ENCODE measurements at places on chromosomes 3 and 15.

DNA sequence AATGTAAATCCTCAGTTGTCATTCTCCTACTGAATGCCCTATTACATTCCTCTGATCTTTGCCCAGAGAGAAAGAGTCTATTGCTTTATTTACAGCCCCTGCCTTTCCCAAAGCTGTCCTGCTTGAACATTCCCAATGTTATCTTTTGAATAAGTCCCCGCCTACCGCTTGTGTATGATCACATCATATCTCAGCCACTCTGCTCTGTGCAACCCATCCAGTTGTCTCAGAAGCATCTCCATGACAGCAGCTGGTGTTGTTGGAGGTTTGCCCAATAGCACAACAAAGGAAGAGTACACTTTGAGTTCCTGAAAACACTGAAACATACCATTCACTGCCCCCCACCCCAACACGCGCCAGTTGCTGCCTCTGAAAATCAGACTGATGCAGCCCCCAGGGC is 22.0 kb upstream of the FAM3D start:
- no peak for DNase-seq

- peak; percentile 23 for DNase-seq
Observed at GRCh38 chr15:42919799-42920518, 619 bp downstream of the TTBK2 start.

DNA sequence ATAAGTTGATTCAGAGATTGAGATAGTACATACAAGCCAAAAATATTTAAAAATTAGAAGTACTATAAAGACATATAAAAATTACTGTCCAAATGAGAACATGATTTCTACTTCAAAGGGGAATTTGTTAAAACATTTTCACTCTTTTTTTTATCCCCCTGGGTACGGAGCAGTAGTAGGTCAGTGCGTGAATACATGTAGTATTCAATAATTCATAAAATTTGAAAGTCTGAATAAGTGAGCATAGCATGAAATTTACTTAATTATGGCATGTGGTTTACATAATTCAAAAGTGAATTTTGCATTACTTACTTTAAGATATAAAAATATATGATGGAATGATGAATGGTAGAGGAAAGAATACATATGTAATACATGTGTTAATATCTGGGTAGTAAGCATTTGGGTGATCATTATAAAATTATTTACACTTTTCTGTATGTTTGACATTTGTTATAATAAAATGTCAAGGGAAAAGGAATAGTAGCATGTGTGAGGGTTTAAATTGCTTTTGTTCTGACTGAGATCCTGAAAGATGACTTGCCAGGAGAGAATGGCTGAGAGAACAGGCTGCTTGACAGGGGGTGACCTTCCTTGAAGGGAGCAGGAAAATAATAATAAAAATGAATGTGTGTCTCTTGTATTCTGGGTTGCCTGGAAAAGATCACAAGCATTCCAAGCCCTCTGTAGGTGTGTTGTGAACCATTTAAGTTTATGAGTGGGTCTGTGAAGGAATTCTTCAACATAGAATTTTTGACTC is 1178.8 kb downstream of the ZPLD1 start:
- no peak for DNase-seq

- no peak for DNase-seq
Observed at GRCh38 chr3:71541313-71541712, 42.2 kb downstream of the FOXP1 start.

GRCh38 chr3:35944926-35945710 is 305.8 kb downstream of the ARPP21 start:
- no peak for DNase-seq

DNA sequence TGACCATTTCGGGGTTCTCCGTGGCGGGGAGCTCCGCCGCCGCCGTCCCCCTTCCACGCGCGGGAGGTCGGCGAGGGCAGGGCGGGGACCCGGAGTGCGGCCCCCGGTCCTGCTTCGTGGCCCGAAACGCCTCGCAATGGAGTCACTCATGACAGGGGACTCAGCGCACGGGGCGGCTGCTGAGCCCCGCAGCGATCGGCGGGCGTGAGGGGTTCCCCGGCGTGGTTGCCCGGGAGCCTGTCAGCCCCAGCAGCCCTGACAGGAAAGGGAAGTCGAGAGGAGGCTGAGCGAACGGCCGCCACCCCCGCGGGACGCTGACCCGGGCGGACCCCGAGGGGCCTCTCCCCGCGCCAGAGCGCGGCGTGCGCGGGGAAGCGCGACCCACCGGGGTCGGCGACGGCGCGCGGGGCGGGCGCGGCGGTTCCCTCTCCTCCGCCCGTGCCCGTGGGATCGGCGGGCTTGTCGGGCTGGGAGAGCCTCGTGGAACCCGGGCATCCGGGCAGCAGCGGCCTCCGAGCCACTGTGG is 564 bp upstream of the PIGZ start:
- no peak for DNase-seq

- DNase-seq, result no peak
Observed at GRCh38 chr3:189355481-189356201, 183.9 kb downstream of the TPRG1 start.

- no peak for DNase-seq
Observed at GRCh38 chr3:78070188-78070587, 1030.3 kb downstream of the ROBO2 start.

- DNase-seq, result no peak
Observed at GRCh38 chr3:123498761-123499160, 49.9 kb upstream of the ADCY5 start.

GRCh38 chr3:196517162-196517800 is 2.1 kb upstream of the SMCO1 start:
- no peak for DNase-seq

DNA sequence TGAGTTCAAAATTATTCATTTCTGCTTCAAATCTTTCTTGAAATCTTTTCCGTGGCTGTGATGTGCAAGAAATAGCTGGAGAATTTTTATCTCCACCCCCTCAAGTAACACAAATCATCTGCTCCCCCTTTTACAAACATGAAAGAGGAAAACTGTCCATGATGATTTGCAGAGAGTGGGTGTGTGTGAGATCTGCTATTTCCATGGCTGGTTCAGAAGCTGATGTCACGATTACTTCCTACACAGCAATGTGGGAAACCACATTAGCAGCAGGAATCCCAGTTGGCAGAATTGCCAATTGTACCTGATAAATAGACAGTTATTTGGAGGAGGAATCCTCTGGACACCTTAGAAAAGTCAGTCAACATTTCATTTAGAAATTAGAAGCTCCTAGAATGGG is 75.2 kb upstream of the GRM7 start:
- no peak for DNase-seq

- DNase-seq, result no peak
Observed at GRCh38 chr15:74410502-74410901, 23.3 kb downstream of the SEMA7A start.

DNA sequence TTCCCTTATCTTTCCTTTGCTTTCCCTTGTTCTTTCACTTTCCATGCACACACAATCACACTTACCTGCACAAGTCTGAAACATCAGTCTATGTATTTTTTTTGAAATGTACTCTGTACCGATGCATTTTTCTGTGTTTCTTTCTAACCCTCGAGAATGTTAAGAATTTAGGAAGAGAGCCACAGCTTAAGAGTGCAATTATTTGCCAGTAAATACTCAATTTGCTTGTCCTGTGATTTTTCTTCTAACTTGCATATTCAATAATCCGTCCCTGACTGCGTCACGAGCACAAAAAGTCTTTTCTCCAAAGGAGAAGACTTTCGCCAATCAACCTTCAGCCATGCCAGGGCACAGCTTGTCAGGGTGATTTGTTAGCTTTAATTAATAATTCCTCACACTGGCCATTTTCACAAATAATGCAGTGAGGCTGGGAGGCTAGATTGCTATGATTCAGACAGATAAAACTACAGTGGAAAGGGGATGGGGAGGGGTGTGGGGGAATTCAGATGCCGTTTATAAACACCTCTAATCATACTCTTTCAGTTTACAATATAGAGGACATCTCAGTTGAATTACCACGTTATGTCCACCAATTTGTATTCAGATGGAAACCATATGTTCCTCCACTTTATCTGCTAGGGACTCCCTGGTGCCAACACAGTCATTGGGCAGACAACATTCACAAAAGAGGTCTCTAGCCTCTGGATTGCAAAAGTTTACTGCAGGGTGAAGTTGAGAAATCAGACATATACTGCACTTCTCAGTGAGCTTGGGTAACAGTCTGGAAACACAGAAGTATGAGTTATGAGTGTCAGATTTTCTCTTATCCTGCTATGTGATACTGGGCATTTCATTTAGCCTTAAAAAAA is 388.0 kb downstream of the ZBTB20 start:
- no peak for DNase-seq

- no peak for DNase-seq
Observed at GRCh38 chr15:70259028-70259424, 161.3 kb upstream of the TLE3 start.

DNA sequence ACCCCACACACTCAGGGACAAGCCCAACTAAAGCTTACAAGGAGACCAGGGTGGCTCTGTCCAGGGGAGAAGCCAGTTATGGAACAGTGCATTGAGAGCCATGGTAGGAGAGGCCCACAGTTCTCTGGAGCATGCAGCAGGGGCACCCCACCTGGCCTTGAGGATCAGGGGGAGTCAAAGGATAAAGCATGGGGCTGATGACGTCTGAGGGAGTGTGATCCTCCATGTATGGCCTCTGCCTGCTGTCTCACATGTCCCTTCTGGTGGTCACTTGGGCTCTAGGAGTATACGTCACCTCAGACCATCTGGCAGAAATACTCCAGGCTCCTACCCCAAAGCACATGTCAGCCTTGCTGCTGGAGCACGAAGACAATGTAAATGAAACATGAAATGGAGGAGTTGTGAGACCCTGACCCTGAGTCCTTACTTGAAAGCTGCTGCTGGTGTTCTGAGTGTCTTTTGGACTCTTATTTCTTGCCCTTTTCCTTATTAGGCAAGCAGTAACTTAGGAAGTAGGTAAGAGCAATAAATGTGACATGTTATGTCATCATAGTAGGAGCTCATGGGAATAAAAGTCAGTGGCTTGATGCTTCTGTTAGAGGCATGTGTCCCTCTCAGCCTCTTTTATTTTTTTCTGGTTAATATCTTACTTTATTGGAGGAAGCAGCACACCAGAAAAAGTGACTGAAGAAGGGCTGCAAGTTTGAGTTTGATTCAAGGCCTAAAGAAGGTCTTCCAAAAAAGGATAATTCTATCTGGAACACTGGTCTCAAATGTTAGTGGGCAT is 15.5 kb downstream of the SRPRB start:
- no peak for DNase-seq

DNA sequence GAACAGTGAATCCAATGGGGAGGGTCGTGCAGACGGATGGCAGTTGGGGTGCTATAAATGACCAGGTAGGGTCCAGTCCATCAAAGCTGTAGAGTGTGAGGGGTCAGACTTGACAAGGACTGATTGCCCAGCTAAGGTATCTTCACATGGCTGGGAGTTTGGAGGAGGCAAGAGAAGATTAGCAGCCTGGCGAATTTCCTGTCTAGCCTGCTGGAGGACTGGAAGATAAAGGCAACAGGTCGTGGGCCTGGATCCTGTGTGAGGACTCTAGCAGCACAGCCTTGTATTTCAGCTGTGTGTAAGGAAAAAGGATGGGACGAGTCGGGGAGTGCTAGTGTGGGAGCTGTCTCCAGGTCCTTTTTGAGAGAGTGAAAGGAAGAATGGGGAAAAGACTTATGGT is 17.6 kb downstream of the CCR5AS start:
- no peak for DNase-seq

DNA sequence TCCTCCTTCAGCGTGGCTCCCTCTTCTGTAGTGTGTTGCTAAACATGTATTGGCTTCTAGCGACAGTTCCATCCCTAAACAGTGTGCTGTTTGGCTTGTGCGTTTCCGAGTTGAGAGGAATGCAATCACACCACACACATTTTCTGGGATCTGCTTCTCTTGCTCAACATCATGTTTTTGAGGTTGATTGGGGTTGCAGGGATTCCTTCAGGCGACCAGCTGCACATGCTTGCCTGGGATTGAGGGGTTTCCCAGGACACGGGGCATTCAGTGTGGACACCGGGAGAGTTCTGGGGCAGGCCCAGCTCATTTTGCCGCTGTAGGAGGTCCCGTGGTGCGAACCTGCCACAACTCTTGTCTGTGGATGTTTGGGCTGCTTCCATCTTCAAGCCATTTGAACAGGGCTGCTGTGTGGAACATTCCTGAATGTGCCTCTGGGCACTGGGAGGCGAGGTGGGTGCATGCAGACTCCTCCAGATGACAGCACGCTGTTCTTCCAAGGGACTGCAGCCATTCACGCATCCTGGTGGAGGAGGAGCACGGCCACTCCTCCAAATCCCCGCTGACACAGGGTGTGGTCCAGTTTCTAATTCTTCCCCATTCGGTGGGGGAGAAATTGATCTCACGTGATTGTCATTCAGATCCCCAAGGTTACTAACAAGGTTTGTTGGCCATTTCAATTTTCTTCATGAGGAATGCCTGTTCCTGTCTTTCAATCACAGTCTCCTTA is 82.8 kb downstream of the PLXNA1 start:
- DNase-seq, result no peak

GRCh38 chr3:43649365-43649968 is 27.7 kb upstream of the ANO10 start:
- DNase-seq, result no peak

DNA sequence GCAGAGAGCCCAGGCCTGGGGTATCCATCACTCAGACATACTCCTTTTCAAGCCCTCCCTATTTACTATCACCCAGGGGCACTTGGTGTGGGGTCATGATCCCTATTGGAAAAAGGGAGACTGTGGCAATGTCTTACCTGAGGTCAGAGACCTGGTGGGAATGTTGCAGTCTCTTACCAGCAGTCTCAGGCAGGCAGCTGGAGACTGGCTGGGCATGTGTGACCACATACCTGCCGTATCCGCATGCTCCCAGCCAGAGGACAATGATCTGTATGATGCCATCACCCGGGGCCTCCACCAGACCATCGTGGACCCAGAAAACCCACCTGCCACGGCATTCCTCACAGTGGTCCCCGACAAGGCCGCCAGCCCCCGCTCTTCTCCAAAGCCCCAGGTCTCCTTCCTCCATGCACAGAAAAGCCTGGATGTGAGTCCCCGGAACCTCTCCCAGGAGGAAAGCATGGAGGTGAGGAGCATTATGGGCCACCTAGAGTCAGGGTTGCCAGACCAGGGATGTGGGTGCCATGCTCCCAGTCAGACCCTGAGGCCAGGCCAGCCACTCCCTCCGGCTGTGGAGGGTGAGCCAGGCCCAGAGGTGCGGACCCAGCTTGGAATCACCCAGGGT is 5.9 kb downstream of the SH2D7 start:
- DNase-seq, result no peak
